Psoas muscle (tissue), 8 donors: ENCODE measurements at places on chromosomes 12 and 14. TPM values are rescaled to one million over a fixed set of nuclear protein-coding genes. Genes with fewer than 3 reads are reported as not detected.
A peak's percentile ranks its signal among the peaks of the same experiment; 100 is the strongest.

DNA sequence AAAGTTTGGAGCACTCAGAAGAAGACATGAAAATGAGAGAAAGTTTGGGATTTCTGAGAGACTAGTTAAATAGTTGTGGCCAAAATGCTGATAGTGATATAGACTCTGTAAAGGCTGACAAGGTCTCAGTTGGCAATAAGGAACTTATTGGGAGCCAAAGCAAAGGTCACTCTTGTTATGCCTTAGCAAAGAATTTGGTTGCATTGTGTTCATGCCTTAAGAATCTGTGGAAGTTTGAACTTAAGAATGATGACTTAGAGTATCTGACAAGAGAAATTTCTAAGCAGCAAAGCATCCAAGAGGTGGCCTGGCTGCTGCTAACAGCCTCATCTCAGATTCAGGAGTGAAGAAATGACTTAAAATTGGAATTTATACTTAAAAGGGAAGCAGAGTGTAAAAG lies 113.8 kb downstream of the PIK3C2G start:
- no peak overlapping the region for H3K27ac ChIP-seq
- H3K4me1 ChIP-seq = no peaks in the 10 kb centered on the region
- H3K36me3 ChIP-seq = no peaks in the 10 kb centered on the region
- H3K4me3 ChIP-seq = no peak overlapping the region
- DNase-seq = no peak
- H3K27me3 ChIP-seq = no peaks in the 10 kb centered on the region

DNA sequence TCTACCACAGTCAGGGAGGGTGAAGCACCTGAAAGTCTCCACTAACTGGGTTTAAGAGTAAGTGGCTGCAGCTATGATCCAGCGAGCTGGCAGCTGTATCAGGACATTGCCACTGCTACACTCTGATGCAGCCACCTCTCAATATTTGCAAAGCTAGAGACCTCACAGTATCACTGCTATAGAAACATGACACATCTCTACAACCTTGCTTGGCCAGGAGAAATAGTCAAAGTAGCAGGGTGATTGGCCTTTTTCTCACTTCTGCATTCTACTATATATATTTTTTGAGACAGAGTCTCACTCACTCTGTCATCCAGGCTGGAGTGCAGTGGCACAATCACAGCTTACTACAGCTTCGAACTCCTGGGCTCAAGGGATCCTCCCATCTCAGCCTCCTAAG lies 9.3 kb upstream of the FMNL3 start:
- no peak overlapping the region for H3K4me3 ChIP-seq
- DNase-seq = no peak
- H3K27ac ChIP-seq = no peak overlapping the region
- no peaks in the 10 kb centered on the region for H3K36me3 ChIP-seq
- H3K27me3 ChIP-seq = no peaks in the 10 kb centered on the region

DNA sequence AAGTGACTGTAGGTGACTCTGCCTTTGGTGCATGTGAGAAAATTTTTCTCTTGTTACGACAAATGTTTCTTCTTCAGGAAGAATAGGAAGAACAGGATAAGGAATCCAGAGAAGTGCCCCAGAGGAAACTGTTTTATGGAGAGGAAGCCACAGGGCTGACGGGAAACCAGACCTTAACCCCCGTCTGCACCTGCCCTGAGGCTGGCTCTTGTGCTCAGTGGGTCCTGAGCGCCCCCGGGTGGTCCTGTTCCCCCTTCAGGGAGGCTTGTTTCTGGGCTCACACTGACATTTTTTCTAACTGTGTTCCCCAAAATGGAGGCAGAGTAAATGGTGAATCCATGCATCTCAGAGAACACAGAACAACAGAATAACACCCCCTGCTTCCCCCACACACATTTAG lies 691.8 kb downstream of the TMEM121 start:
- no peak for DNase-seq
- no peaks in the 10 kb centered on the region for H3K36me3 ChIP-seq
- H3K27ac ChIP-seq = no peak overlapping the region
- H3K27me3 ChIP-seq = no peaks in the 10 kb centered on the region
- no peak overlapping the region for H3K4me3 ChIP-seq
- no peaks in the 10 kb centered on the region for H3K4me1 ChIP-seq

- H3K36me3 ChIP-seq = no peaks in the 10 kb centered on the region
- no peaks in the 10 kb centered on the region for H3K27me3 ChIP-seq
- DNase-seq = no peak
- no peak overlapping the region for H3K4me3 ChIP-seq
- no peak overlapping the region for H3K27ac ChIP-seq
These were observed 141.3 kb upstream of the RASSF8 start for GRCh38 chr12:25817166-25817565.

DNA sequence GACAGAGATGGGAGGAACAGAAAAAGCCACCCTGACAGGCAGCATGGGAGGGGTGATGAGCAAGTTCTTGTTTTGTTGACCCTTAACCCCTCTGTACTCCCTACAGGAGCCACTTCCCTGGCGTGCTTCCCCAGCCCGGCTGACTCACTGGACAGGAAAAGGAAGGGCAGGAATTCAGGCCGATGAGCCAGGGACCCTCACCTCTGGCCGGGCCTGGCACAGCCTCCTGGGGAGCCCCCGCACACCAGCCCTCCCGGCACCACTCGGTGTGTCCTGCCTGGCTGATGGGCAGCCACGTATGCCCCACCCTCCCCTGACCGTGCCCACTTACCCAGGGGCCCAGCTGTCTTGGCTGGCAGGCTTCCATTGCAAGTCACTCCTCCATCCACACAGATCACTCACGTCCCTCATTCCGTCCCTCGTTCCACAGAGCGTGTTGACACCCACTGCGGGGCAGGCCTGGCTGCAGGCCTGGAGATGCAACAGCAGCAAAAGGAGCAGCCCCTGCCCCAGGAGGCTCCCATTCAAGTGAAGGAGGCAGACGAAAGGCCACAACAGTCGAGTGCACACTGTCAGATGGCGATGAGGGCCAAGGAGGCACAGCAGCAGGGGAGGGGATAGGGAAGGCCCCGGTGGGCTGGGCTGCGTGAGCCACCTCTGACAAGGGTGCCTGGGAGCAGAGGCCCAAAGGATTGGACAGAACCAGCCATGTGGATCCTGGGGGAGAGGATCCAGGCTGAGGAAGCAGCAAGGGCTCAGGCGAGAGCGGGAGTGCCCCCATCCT lies 19.7 kb upstream of the CD9 start:
- H3K36me3 ChIP-seq = no peaks in the 10 kb centered on the region
- H3K4me1 ChIP-seq = peaks cover 30% of the 10 kb centered on the region
- no peak overlapping the region for H3K4me3 ChIP-seq
- peak; percentile 72 for DNase-seq
- H3K27me3 ChIP-seq = no peaks in the 10 kb centered on the region
- H3K27ac ChIP-seq = peak overlapping the region; percentile 58

GRCh38 chr14:79057333-79057732 lies 887.2 kb downstream of the NRXN3 start:
- H3K27me3 ChIP-seq = no peaks in the 10 kb centered on the region
- no peaks in the 10 kb centered on the region for H3K36me3 ChIP-seq
- DNase-seq = no peak
- H3K27ac ChIP-seq = no peak overlapping the region
- no peaks in the 10 kb centered on the region for H3K4me1 ChIP-seq

DNA sequence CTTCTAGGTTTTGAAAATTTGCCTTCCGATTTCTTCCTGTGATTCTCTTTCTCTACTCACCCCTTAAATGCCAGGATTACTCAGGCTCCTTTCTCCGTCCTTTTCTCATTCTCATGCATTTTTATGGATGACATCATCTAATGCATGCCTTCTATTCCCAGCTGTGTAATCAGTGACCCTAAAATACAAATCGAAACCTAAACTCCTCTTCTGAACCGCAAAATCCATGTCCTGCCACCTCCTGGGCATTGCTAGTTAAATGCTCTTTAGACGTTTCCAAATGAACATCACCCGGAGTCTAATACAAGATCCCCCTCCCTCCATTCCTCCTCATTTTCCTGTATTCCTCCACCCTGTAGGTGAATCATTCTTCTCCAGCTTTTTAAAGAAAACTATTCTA lies 1703.1 kb upstream of the FLRT2 start:
- H3K4me3 ChIP-seq = peak overlapping the region; percentile 33
- DNase-seq = no peak
- no peaks in the 10 kb centered on the region for H3K36me3 ChIP-seq
- H3K27ac ChIP-seq = no peak overlapping the region

DNA sequence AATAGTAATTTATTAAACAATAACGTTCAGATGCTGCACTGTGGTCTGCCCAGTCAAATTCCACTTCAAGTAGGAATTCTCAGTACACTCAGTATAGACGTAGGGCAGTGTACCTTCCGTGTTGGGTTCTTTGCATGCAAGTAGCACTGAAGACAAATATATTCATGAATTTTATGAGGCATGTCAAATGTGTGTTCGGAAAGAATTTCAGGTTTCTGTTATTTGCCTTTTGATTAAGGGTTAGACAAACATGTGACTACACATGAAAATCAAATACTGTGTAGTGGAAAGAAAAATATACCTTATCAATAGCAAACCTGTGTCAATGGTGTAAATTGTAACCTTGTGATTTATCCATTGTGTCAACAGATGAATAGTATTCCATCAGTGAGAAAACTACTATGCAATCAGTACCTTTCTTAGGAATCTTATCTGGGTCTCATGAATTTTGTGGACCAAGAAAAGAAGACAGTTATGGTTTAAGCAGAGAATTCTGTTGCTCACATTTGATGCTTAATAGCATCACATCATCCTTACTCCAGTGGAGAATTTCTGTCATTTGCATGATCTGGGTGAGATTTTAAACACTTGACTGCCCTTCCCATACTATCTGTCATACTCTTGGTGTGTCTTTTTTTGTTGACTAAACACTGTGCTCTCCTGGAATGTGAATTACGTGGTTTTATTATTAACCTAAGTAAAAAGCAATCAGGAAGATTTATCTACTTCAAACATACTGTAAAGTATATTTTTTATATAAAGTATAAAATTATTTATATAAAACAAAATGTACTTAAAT lies 13.3 kb downstream of the TMEM260 start:
- H3K27ac ChIP-seq = no peak overlapping the region
- peaks cover 8% of the 10 kb centered on the region for H3K4me1 ChIP-seq
- DNase-seq = no peak
- H3K27me3 ChIP-seq = no peaks in the 10 kb centered on the region
- peaks cover 33% of the 10 kb centered on the region for H3K36me3 ChIP-seq

DNA sequence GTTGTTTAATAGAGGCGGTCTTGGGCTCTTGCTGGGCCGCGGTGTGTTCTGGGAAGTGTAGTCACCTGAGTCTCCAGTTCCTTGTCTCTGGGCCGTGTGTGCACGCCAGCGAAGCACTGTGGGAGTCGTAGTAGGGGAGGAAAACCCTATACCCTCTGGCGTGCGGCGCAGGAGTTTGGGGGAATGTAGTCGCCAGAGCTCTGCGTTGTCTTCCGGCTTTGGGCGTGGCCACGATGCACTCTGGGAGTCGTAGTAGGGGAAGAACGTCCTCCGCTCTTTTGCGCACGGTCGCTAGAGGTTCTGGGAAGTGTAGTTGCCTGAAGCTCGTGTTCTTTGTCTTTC lies 726 bp upstream of the ZNF140 start:
- no peaks in the 10 kb centered on the region for H3K27me3 ChIP-seq
- H3K4me1 ChIP-seq = peaks cover 3% of the 10 kb centered on the region
- peaks cover 12% of the 10 kb centered on the region for H3K36me3 ChIP-seq

DNA sequence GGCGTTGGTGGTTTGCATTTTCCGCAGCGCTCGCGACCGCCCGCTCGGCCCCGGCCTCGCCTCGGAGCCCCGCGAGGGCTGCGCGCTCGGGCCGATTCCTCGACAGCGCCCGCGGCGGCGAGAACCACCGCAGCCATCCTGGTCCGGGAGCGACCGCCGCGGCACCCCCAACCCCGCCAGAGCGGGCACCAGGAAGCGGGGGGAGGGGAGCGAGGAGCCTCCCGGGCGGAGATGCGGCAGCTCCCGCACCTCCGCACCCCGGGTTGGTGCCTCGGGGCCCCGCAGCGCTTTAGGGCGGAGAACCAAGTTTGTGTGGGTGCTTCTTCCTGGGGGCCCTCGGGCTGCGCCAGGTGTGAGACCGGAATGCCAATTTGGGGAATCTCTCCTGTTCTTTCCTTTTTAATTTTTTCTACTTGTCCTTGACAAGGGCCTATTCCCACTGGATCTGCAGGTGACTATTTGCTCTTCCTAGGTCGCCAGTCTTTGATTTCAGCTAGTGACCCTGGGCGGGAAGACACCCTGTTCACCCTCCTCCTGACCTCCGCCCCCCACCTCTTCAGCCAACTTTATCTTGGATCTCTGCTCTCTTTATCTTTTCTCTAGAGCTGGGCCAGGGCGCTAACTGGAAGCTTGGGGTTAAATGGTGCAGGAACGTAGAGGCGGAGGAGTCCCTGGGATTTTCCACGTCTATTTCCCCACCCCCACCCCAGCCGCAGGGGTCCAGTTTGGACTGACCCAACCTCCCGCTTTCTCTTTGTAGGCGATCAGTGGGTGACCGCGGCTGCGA lies at the start of gene SOCS2:
Gene SOCS2 (plus strand): TSS at position 751 of the 787 bp plus-strand sequence. CDS start 223 bp downstream, outside the sequence.
- peak within 1 kb of the TSS; percentile 94 for H3K4me3 ChIP-seq
- H3K36me3 ChIP-seq = peaks cover 5% of the 10 kb centered on the region
- peak; percentile 50 for DNase-seq
- no peaks in the 10 kb centered on the region for H3K27me3 ChIP-seq
- H3K4me1 ChIP-seq = no peaks in the 10 kb centered on the region

GRCh38 chr12:99767809-99768208 lies 120.3 kb downstream of the GARIN6 start:
- H3K36me3 ChIP-seq = no peaks in the 10 kb centered on the region
- H3K27me3 ChIP-seq = no peaks in the 10 kb centered on the region
- H3K4me1 ChIP-seq = no peaks in the 10 kb centered on the region

- H3K4me3 ChIP-seq = no peak overlapping the region
- no peaks in the 10 kb centered on the region for H3K27me3 ChIP-seq
- H3K4me1 ChIP-seq = no peaks in the 10 kb centered on the region
- DNase-seq = no peak
- no peaks in the 10 kb centered on the region for H3K36me3 ChIP-seq
These were observed 33.4 kb upstream of the TMTC1 start for GRCh38 chr12:29816874-29817725.

- peaks cover 65% of the 10 kb centered on the region for H3K4me1 ChIP-seq
- H3K27me3 ChIP-seq = no peaks in the 10 kb centered on the region
- H3K4me3 ChIP-seq = peak overlapping the region; percentile 56
- H3K36me3 ChIP-seq = no peaks in the 10 kb centered on the region
These were observed 34.1 kb downstream of the TMCC3 start for GRCh38 chr12:94616203-94616729.

DNA sequence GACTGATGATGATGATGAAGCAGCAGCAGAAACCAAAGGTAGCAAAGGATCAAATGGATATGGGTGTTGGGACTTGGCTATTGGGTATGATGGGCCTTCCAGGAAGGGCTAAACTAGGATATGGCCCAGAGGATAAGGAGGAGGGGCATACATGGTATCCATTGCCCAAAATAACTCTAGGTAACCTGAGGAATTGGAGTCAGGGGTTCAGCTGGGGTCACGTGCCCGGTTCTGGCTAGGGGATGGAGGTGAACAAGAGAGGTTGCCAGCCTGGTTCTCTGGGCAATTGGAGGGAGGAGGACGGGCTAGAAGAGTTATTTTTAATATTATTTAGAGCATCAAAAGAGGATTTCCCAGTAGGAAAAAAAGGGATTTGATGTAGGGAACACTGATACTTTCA lies 2.7 kb upstream of the ANKRD52 start:
- peak overlapping the region; percentile 83 for H3K27ac ChIP-seq
- H3K4me1 ChIP-seq = peaks cover 36% of the 10 kb centered on the region
- no peaks in the 10 kb centered on the region for H3K36me3 ChIP-seq
- H3K4me3 ChIP-seq = no peak overlapping the region
- H3K27me3 ChIP-seq = no peaks in the 10 kb centered on the region

Gene WASHC4
- 31.3 TPM for total RNA-seq

Gene GPR162
- 2.8 TPM for total RNA-seq

Gene COQ5
- 50.7 TPM for total RNA-seq

Gene CD163
- 30.2 TPM for total RNA-seq

Gene CLEC12A
- 0.62 TPM for total RNA-seq

Gene SYNDIG1L
- not detected for total RNA-seq

Gene ALX1
- not detected for total RNA-seq

Gene GNG2
- 8.2 TPM for total RNA-seq

Gene RNU4-1
- 3,144 TPM for total RNA-seq

Gene MTA1
- 48.6 TPM for total RNA-seq

Gene CFAP73
- total RNA-seq = not detected

Gene RACGAP1
- 4.6 TPM for total RNA-seq

Gene SMIM41
- 0.16 TPM for total RNA-seq

Gene TSPAN19
- total RNA-seq = not detected

Gene SALL2
- total RNA-seq = 0.87 TPM
